ENCODE measurements at places on chromosomes 5 and 9.

DNA sequence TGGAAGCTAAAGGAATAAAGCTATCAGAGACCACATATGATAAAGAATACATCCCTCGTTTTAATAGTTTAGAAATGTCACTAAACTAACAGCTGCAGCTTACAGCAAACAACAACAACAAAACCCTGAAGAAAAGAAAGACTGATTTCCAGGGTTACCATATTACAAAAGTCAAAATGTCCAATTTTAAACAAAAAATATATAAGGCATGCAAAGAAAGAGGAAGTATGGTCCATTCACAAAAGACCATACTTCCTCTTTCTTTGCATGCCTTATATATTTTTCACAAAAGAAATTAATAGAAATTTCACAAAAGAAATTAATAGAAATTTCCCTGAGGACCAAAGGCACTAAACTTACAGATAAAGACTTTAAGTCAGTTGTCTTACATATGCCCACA, 354.2 kb downstream of the ARL15 start:
- DNase-seq, result no peak

GRCh38 chr5:169339869-169340268, 38.9 kb upstream of the SLIT3 start:
- DNase-seq, result no peak

DNA sequence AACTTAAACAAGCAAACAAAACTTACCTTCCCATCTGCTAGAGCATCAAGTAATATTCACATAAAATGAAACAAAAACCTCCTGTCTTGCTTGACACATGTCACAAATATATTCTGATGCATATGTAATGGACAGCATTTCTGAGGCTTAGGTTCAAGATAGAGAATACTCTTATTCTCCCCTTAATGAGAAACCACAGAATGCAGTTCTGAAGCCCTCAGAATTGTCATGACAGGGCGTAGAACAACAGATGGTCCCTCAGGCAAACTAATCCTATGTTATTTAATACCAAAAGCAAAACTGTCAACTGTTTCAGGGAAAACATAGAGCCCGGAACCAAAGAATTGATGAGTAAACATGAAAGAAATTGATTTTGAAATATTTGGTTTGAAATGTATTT, 229.9 kb upstream of the RIOK2 start:
- no peak for DNase-seq

GRCh38 chr9:135809166-135809565, 98.2 kb downstream of the CAMSAP1 start:
- no peak for DNase-seq

GRCh38 chr5:123156577-123157296, 67.7 kb downstream of the PRDM6 start:
- DNase-seq, result no peak
